ENCODE measurements at places on chromosomes 4 and X.

- DNase-seq: no peak
Measured at GRCh38 chr4:94576210-94576609, 124.5 kb downstream of the PDLIM5 start.

DNA sequence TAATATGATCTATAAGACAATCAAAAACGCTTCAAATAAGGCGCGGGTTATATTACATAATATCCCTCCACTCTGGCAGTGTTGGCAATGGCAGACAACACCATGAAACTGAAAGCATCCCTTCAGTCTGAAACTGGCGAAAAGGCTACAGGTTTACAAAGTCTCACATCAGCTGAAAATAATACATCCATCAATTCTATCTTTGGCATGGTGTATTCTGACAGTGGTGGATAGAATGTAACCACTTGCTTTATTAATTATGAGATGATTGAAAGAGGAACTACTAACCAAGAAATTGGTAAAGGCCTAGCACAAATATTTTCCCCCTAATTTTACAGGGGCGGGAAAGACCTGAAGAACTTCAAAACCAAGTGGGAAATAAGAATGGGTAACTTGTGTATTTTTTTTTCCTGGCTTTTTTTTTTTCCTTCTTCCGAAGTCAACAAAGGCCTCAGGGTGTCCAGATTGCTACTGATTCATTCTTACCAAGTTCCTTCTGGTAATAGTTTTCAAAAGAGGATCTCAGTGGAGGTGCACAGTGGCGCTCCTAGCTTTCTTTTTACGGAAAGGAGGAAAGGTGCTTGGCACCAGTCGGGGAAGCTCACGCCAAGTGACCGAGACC is 728 bp downstream of the UBA6 start:
- DNase-seq: peak; percentile 51

DNA sequence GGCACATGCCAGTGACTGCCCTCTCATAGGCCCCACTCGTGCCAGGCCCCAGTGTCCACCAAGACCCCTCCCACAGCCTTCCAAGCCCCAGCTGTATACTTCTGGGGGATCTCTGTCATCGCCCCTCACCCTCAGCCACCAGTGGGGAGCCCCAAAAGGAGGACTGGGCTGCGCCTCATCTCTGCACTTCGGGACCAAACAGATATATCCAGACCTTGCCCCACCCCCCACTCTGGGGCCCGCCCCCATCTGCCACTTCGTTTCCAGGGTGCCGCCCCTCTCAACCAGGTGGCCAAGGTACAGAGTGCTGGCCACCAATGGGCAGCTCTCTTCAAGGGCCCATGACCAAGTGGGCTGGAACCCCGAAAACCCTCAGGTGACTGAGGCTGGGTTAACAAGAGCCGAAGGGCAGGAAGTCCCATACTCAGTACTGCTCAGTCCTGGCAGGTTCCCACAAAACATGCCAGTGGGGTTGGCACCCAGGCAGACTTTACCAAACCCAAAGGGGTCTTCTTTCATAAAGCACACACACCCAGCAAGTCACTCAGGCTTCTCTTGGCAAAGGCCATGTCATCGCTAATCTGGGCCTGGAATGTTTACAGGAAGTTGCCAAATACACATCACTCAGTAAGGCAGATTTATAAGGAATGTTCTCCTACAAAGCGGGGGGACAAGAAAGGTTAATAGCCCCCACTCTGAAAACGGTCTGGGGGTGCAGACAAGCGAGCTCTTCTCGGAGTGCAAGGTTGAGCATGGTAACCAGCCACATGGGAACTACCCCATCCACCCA is 4.4 kb downstream of the ZFYVE28 start:
- DNase-seq: no peak

GRCh38 chrX:68841251-68842049 is 12.6 kb downstream of the EFNB1 start:
- DNase-seq: no peak

GRCh38 chrX:153671589-153672530 is 1.8 kb downstream of the PNCK start:
- DNase-seq: no peak

GRCh38 chr4:141130947-141131605 is 2.2 kb downstream of the RNF150 start:
- no peak for DNase-seq

DNA sequence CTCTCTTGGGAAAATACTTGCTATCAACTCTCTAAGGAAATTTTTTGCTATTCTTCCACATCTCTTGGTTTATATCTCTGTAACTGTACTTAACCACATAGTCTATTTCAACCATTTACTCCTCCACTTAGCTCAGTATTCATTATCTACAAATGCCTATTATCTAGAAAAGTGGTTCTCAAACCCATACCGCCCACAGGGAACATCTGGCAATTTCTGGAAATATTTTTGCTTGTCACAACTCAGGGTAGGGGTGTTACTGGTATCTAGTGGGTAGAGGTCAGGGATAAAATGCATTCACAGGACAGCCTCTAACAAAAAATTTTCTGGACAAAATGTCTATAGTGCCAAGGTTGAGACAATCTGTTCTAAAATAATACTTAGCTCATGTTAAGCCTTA is 14.4 kb downstream of the ATRX start:
- no peak for DNase-seq

GRCh38 chr4:137659431-137659830 is 127.1 kb upstream of the PCDH18 start:
- DNase-seq: peak; percentile 58

DNA sequence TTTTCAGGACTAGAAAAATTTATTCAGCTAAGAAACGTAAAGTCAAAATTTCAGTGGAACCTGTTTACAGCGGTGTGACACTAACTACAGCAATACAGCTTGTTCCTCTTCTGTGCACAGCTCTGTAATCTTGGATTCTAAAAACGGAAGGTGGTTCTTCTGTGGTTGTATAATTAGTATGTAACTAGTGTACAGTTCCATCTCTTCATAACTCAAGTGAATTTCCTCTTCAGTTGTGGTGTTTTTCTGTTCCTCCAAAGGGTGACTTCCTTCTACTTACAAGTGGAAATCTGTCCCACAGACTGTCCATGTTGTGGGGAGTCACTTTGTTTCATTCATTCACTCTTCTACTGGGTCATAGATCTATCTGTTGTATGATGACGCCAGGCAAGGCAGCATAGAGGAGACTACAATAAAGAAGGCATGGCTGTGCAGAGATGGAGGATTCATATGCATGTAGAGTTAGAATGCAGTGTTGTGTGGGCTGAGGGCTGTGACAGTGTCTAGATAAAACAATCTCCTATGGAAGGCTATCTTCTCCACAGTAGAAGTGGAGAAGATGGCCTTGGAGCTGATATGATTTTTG is 5.4 kb downstream of the DAPP1 start:
- no peak for DNase-seq

- DNase-seq: peak; percentile 68
Measured at GRCh38 chrX:101482296-101482695, 3.0 kb upstream of the ARMCX4 start.

- peak; percentile 29 for DNase-seq
Measured at GRCh38 chr4:80307183-80307735, 28.3 kb upstream of the CFAP299 start.

- DNase-seq: peak; percentile 77
Measured at GRCh38 chrX:46559062-46559461, 13.8 kb upstream of the ZNF674 start.

- DNase-seq: no peak
Measured at GRCh38 chr4:4595252-4595651, 53.4 kb upstream of the STX18 start.

GRCh38 chrX:130861462-130861861 is 41.5 kb downstream of the ENOX2 start:
- DNase-seq: no peak

DNA sequence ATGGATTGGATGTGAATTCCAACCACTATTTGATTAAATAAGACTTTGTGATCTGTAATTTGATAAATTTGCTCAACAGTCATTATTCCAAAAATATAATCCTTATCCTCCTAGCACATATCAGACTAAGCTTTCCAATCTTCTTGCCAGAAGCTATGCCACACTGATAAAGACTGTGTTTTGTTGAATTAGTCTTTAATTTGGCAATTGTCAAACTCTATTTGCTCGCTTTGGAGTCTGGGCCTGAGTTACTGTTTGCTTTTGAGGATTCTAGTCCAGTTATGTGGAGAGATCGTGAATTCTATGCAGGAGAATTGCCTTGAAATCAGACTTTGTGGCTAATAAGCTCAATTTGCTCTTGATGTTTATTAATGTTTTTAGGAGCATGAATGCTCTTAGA is 10.9 kb upstream of the RNF150 start:
- no peak for DNase-seq

GRCh38 chrX:98405376-98405775 is 1521.7 kb downstream of the RPA4 start:
- DNase-seq: no peak

- no peak for DNase-seq
Measured at GRCh38 chrX:44072631-44073030, 99.4 kb upstream of the NDP start.

DNA sequence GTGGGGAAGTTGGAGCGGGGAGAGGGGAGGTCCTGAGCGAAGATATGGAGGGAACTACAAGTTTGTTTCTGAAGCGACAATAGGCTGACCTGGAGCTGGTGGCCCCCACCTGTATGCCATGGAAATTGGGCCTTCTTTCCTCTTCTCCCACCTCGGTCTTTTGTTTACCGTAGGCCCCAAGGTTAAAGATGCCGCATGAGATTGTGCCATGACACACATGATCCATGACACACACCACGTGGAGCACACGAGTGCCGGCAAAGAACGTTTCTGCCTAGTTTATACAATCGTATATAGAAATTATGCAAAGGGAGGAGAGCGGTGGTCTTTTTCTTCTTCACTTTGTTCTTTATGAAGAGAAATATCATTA is 408 bp downstream of the TMEM33 start:
- DNase-seq: peak; percentile 44

GRCh38 chr4:139814323-139815015 is 148.8 kb downstream of the MGST2 start:
- DNase-seq: peak; percentile 64

GRCh38 chr4:100369871-100370270 is 148.0 kb downstream of the EMCN start:
- DNase-seq: no peak

GRCh38 chr4:41256740-41257256 is at the start of gene UCHL1:
Gene UCHL1, plus strand, starts transcription at chr4:41256928. Its CDS starts 49 bp downstream, at chr4:41256977.
- peak; percentile 80 for DNase-seq

DNA sequence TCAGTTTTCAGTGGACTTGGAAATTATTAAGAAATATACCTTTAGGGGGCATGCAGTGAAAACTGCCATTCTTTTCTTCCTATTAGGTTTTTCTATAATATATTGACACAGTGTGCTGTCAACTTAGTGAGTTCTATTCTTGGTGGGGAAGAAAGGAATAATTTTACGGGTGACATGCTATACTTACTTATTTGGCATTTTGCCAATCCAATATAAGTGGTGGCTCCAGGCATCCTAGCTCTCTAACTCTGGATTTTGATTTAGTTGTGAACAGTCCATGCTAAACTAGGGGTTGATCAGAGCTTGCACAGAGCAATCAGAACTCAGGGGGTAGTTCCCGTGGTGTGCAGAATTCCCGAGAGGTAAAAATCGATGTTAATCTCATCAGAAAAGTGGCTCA is 277.7 kb upstream of the FTHL17 start:
- DNase-seq: no peak

GRCh38 chrX:154714925-154715324 is 36.0 kb downstream of the GAB3 start:
- DNase-seq: peak; percentile 54

- no peak for DNase-seq
Measured at GRCh38 chr4:145930592-145930991, 8.0 kb downstream of the ZNF827 start.

DNA sequence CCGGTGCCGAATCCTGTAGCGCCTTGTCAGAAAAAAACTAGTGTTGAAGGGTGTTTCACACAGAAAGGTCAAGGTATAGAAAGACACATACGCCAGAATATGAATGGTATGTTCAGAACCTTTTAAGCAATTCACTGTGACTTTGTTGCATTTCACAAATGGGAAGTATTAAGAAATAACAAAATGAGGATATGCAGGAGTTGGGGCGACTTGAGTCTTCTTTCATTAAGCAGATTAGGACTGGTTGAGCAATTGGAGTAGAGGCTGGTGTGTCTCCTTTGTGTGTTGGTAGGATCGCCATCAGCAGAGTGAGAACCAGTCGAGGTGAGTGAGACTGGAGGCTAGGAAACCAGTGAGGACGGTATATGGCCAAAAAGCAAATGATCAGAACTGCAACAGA is 1454.5 kb upstream of the TENM3 start:
- DNase-seq: no peak

- DNase-seq: no peak
Measured at GRCh38 chrX:119758731-119759247, 401 bp downstream of the SOWAHD start.
